ENCODE measurements at places on chromosomes 1 and 21.

GRCh38 chr1:16293538-16293937, 56.6 kb upstream of the CPLANE2 start:
- no peak for DNase-seq

DNA sequence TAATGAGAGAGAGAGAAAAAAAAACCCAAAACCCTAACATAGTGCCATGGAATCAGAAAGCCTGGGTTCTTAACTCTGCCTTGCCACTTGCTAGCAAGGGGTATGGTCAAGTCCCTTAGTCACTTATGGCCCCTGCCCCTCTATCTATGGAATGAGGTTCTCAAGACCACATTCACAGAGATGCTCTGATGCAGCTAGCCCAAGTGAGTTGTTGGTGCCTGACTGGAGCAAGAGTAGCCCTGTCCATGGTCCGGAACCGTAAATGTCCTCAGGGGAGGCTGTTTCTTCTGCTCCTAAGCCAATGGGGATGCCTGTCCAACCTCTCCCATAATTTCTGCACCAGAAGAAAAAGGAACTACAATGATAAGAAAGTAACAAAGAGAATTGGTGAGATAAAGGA, 56.8 kb downstream of the CSMD2 start:
- DNase-seq, result no peak

GRCh38 chr1:157073944-157074685, 25.5 kb downstream of the ETV3L start:
- DNase-seq, result peak; percentile 61

DNA sequence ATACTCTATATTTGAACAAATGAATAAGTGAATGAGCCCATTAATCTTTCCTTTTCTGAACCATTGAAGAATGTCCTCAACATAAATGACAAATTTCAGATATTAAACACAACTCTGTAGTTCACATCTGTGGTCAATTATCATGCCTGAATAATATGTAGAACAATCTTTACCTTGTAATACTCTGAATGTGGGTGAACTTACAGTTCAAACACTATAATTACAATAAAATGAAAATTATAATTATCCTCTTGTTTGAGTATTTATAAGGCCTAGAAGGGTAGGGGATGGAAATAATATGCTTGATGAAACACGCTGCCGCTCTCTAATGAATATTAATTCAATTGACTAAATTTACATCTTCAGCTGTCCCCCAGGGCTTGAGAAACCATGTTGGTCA, 8.7 kb upstream of the SFPQ start:
- DNase-seq, result no peak
